CD4-positive, alpha-beta T cell treated with Interleukin-4 for 1 hour (primary cell): ENCODE measurements at places on chromosomes 5 and 9.

GRCh38 chr5:1312993-1313833 is 18.3 kb upstream of the TERT start:
- DNase-seq: peak; percentile 59

GRCh38 chr5:50889790-50890189 is 223.4 kb downstream of the PARP8 start:
- no peak for DNase-seq

- no peak for DNase-seq
Measured at GRCh38 chr5:126098330-126099017, 324.7 kb upstream of the GRAMD2B start.

GRCh38 chr5:79512471-79513307 is 1.2 kb downstream of the HOMER1 start:
- DNase-seq: no peak

DNA sequence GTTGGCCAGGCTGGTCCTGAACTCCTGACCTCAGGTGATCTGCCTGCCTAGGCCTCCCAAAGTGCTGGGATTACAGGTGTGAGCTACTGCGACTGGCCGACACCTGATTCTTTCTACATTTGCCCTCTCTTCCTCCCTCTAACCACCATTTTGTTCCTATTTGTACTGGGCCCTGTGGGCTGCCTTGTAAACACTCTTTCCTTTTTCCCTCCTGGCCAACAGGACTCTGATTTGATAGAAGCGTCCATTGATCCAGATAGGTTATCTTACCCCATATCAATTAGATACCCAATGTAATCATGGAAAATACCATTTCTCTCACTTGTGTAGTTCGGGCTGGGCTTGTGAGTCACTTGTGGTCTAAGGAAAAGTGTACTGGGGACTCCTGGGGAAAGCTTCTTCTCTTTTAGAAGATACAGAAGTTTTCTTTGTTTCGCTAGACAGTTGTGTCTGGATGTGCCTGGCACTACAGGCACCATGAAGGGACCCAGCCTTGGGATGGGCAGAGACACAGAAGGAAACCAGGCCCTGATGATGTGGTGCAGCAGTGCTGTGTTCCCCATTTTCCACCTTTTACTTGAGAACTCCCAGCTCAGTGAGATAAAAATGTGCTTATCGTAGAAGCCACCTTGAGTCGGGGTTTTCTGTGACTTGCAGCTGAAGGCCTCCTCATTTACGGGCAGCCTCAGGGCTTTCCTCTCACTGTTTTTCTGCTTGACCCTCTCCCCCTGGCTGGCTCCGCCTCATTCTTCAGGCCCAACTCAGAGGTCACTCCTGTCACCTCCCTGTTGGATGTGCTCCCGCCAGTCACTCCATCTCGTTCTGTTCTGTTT is 32.8 kb upstream of the CPEB4 start:
- no peak for DNase-seq

DNA sequence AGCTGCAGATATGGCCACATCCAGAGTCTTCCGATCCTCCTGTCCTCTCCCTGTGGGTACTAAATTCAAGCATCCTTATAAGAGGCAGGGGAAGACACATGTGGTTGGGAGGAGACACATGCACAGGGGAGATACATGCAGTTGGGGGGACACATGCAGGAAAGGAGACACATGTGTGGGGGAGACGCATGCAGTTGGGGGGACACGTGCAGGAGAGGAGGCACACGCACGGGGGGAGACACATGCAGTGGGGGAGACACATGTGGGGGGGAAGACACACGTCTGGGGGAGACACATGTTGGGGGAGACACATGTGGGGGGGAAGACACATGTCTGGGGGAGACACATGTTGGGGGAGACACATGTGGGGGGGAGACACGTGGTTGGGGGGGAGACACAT is 21.2 kb upstream of the OLFM1 start:
- peak; percentile 3 for DNase-seq

GRCh38 chr9:137173796-137174664 is 2.2 kb upstream of the TMEM210 start:
- DNase-seq: no peak

DNA sequence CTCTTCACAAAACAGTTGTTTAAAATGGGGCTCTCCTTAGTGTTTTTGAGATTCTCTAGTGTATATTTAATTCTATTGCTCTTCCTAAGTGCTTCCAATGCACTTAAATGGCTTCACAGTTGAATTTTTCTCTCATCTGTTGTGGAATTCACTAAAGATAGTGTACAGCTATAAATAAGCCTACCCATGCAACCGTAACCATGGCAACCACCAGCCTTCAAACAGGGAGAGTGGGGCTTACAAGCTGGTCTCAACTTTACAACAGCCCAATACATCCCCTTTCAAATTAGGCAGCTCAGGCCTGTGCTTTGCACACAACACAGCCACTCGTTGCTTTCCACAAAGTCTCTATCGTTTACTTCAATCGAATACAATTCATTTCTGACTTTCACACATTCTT is 144.0 kb upstream of the PLPPR1 start:
- no peak for DNase-seq

DNA sequence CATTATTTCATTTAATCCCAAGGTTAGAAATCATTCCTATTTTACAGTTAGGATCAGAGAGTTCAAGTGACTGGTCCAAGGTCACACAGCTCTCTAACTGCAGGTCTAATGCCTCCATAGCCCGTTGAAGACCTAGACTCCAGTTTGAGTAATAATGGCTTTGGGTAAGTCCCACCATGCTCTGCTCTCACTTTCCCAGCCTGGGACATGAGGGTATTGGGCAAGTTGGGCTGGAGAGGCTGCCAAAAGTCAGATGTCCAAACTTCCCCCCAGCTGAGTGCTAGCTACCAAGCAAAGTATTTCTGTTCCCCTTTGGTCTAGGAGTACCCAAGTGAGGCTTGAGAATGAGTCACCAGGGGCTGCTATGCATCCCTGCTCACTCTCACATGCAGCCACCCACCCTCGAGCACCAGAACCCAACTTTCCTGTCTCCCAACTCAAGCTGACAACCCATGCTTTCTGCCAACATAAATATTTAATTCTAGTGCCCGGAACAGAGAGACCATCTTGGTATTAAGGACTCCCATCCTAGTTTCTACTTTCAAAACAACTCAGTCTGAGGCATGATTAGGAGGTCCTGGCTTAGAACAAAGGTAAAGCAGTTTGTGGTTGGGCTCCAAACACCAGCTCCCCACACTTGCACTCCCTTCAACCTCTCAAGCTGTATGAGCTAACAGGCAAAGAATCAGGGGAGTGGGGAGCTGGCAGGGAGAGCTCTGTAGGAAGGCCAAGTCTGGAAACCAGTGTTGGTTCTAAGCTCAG is 236.5 kb upstream of the TRIM32 start:
- no peak for DNase-seq

- DNase-seq: no peak
Measured at GRCh38 chr5:119752921-119753886, 123.8 kb downstream of the FAM170A start.

DNA sequence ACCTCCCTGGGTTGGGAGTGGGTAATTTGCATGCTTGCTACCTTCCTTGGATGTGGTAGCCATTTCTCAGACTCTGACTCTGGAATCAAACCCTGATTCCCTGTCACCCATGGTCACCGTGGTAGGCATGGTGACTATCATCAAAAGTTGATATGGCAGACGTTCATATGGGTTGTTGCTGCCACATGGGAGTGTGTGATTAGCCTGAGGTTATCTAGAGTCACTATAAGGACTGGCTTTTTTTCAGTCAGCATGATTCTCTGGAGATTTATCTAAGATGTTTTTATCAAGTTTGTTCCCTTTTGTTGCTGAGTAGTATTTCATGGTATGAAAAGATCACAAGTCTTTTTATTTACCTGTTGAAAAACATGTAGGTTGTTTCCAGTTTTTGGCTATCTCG is 7.0 kb downstream of the RCL1 start:
- DNase-seq: no peak

- DNase-seq: no peak
Measured at GRCh38 chr5:127601601-127602000, 47.3 kb upstream of the CTXN3 start.

GRCh38 chr5:68334553-68334886 is 119.0 kb downstream of the PIK3R1 start:
- no peak for DNase-seq

GRCh38 chr9:137416563-137417151 is 6.3 kb downstream of the EXD3 start:
- DNase-seq: no peak

GRCh38 chr9:84145780-84146179 is 165.2 kb downstream of the RMI1 start:
- DNase-seq: no peak

GRCh38 chr9:18141681-18142080 is 332.3 kb upstream of the ADAMTSL1 start:
- no peak for DNase-seq

GRCh38 chr5:36723912-36724311 is 117.5 kb downstream of the SLC1A3 start:
- peak; percentile 11 for DNase-seq

GRCh38 chr5:10856683-10857337 is 95.8 kb upstream of the DAP start:
- DNase-seq: peak; percentile 16

- DNase-seq: no peak
Measured at GRCh38 chr5:55338092-55338613, 30.4 kb downstream of the MTREX start.

DNA sequence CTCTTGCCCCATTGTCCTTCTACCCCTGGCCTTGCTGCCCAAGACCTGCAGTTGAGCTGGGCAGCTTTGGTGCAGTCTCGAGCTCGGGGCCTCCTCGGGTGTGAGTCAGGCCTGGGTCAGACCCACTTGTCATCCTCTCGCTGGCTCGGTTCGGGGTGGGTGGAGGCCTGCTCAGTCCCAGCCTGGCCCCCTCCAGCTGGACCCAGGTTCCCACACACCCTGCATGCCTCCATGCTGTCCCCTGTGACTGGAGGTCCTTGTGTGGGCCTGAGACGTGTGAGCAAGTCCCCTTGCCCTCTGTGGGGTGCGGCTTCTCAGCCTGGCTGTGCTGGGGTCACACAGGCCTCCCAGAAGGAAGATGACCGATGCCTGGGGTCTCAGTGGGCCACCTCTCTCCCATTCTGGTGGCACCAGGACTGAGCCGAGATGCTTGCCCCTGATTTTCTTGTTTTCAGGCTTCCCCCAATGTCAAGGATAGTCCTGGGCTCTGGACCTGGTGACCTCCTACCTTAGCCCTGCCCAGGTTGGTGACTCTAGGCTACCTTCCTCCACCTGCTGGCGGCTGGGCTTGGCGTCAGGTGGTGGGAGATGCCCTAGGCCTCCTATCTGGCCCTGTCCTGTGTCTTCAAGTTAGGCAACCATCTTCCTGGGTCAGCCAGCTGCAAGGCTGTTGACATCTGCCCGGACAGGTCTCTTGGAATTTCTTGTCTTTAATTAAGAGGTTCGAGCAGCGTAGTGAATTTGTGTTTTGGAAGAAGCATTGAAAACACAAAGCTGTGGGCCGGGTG is 15.1 kb downstream of the WNK2 start:
- DNase-seq: no peak

GRCh38 chr5:14256026-14256690 is 113.0 kb downstream of the TRIO start:
- no peak for DNase-seq

DNA sequence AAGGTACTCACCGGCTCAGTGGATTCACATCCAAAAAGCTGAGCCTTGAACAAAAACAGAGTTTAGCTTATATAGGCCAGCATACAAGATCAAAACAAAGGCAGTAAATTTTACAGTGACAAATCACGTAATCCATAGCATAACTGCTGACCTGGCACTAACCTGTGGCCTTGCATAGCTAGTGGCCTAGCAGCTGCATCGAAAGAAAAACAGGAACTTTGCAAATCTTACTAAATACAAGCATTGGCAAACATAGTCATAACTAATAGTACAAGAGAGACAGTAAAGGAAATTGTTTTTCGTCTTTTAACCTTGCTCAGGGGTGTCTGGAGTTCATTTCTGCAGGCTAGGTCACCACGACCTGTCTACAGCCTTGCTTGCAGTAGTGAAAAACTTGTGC is 4.8 kb downstream of the HSDL2 start:
- no peak for DNase-seq

- DNase-seq: no peak
Measured at GRCh38 chr5:59840200-59840601, 53.3 kb downstream of the PDE4D start.

DNA sequence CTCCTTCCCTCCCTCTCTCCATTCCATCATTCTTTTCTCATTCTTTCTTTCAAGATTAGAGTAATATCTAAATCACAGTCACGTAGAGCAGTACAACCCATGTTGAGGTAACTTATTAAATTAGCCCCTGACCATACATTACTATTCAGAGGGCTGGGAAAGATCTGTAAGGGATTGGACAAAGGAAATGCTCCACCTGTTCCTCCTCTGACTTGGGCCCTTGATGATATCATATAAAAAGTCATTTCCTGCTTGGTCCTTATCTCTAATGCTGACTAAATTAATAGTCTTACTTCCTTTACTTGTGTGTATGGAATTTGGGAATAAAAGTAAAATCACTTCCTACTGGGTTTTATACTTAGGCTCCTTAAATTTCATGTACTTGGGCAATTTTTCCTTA is 40.8 kb downstream of the SNX18 start:
- no peak for DNase-seq

GRCh38 chr9:16721972-16722371 is 148.5 kb downstream of the BNC2 start:
- DNase-seq: no peak

GRCh38 chr5:159427180-159428012 is 97.1 kb upstream of the IL12B start:
- DNase-seq: no peak

DNA sequence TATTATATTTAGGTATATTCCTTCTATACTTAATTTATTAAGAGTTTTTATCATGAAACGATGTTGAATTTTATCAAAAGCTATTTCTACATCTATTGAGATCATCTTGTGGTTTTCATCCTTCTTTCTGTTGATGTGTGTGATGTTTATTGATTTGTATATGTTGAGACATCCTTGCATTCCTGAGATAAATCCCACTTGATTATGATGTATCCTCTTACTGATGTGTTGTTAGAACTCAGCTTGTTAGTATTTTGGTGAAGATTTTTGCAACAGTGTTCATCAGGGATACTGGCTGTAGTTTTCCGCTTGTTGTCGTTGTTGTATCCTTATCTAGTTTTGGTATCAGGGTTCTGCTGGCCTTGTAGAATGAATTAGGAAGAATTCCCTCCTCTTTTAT is 213.6 kb downstream of the GDNF start:
- no peak for DNase-seq

GRCh38 chr9:92263131-92263530 is 30.4 kb downstream of the IARS1 start:
- DNase-seq: no peak

GRCh38 chr5:158074992-158075769 is 216.2 kb upstream of the CLINT1 start:
- peak; percentile 46 for DNase-seq

DNA sequence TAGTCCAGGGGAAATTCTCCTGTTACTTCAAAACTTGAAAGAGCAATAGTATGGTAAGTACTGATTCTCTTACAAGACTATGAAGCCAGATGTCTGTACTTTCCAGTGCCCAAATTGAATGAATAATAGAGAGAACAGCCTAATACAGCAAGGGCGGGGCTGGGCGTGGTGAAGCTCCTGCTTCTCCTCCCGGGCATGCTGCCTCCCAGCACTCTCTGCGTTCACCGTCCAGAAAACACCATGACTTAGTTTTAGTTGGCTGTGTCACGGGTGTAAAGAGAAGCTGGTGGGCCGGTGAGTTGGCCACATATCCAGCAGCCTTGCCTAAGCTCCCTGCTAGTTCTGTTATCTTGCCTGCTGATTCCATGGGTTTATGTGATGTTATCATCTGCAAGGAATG is 40.7 kb upstream of the ADAMTS2 start:
- DNase-seq: no peak

GRCh38 chr5:79837761-79838551 is 148.3 kb downstream of the CMYA5 start:
- DNase-seq: no peak
